ENCODE measurements at places on chromosomes 2 and 18. TPM values are rescaled to one million over a fixed set of nuclear protein-coding genes. Genes with fewer than 3 reads are reported as not detected.

Gene RAPH1
- 22.1 TPM for total RNA-seq

Gene SULT1C3
- total RNA-seq, result not detected

Gene PLCL1
- 0.88 TPM for total RNA-seq

Gene OLA1
- 83.7 TPM for total RNA-seq

Gene BARD1
- 10.7 TPM for total RNA-seq

Gene ADD2
- 0.88 TPM for total RNA-seq

Gene CPO
- total RNA-seq, result not detected

Gene ABCG5
- total RNA-seq, result not detected

Gene CD226
- total RNA-seq, result 1.4 TPM

Gene RAX
- total RNA-seq, result not detected

Gene RAB27B
- 7.5 TPM for total RNA-seq

Gene RAB6C
- not detected for total RNA-seq

Gene CNRIP1
- 39.2 TPM for total RNA-seq

Gene CLEC4F
- not detected for total RNA-seq

Gene FBLN7
- 1.8 TPM for total RNA-seq

Gene SPP2
- total RNA-seq, result not detected

Gene UCN
- 1.0 TPM for total RNA-seq

Gene PLGLB2
- total RNA-seq, result 0.32 TPM

Gene CYP27C1
- 0.48 TPM for total RNA-seq

Gene ACVR2A
- total RNA-seq, result 10.6 TPM

Gene CD8A
- total RNA-seq, result not detected

Gene PKDCC
- total RNA-seq, result 200 TPM

Gene LYPD1
- 0.64 TPM for total RNA-seq

Data from epithelial cell of alveolus of lung (primary cell).